Stomach (tissue), 19 donors: ENCODE measurements at places on chromosomes 1 and 21.
A peak's percentile ranks its signal among the peaks of the same experiment; 100 is the strongest.

DNA sequence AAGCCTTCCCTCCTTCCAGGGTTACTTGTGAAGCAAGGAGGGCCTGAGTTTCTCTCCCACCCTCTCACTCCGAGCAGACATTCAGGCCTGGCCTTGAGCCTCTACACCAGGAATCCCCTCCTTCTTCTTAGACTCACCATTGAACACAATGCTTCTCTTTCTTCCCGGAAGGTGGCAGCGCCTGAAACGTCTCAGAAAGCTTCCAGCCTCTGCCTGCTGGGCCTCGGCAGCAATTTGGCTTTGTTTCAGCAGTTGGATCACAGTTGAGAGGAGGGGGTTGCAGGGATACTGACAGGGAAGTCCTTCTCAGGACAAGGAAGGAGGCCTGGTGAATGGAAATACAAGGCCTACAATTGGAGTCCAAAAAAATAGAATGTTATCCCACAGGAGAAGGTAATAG lies 6.3 kb downstream of the CLDN8 start:
- DNase-seq: peak; percentile 27

- DNase-seq: no peak
Observed at GRCh38 chr1:89670711-89671110, 37.8 kb downstream of the LRRC8C start.

- DNase-seq: no peak
Observed at GRCh38 chr21:26539566-26539965, 33.5 kb downstream of the CYYR1 start.

GRCh38 chr1:161207173-161207572 lies 5.0 kb downstream of the NDUFS2 start:
- no peak for DNase-seq

DNA sequence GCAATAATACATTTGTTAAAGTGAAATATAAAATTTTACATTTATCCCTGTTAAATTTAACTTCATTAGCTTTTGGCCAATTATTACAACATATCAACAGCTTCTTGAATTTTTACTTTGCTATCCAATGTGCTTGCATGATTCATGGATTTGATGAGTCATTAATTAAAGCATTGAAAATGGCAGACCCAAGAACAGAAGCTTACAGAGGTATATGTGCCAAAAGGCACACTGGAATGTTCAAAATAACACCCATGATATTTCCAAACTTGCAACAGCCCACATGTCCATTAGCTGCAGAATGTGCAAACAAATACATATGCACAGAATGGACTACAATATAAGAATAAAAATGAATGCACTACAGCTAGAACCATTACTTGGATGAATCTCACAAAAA lies 76.4 kb upstream of the MAN1A2 start:
- DNase-seq: no peak

DNA sequence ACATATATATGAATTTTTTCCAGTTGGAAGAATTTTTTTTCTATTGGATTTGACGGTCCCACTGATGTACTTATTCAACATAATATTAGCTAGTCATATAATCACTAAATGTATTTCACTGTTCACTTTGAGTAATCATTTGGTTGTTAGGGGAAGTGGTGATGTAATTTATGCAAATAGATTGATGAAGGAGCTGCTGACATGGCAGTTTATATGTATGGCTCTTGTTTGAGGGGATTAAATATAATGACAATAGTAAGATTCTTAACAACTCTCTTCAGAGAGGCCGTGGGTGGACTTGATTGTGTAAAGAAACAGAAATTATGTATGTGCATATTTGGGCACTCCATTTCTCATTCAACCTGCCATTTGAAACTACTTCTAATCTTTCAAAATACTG lies 653.6 kb upstream of the ADGRL4 start:
- no peak for DNase-seq

- DNase-seq: no peak
Observed at GRCh38 chr1:29855561-29856160, 619.3 kb downstream of the PTPRU start.

DNA sequence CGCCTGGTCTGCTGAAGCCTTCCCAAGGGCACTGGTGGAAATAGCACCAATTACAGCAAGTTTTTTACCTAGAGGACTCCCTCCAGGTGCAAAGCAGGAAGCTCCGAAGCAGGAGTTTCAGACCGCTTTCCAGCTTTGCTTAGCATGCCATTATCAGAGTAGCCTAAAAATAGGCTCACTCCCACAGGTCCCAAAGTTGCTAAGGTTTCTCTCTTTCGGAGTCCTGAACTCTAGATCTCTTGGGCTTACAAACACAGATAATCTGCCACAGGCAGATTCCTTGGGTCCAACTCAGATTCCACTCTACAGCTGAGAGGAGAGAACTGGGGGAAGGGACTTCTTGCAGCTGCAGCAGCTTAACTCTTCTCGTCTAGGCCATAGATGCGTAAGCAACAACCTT lies 22.5 kb downstream of the ZMYND12 start:
- DNase-seq: no peak

DNA sequence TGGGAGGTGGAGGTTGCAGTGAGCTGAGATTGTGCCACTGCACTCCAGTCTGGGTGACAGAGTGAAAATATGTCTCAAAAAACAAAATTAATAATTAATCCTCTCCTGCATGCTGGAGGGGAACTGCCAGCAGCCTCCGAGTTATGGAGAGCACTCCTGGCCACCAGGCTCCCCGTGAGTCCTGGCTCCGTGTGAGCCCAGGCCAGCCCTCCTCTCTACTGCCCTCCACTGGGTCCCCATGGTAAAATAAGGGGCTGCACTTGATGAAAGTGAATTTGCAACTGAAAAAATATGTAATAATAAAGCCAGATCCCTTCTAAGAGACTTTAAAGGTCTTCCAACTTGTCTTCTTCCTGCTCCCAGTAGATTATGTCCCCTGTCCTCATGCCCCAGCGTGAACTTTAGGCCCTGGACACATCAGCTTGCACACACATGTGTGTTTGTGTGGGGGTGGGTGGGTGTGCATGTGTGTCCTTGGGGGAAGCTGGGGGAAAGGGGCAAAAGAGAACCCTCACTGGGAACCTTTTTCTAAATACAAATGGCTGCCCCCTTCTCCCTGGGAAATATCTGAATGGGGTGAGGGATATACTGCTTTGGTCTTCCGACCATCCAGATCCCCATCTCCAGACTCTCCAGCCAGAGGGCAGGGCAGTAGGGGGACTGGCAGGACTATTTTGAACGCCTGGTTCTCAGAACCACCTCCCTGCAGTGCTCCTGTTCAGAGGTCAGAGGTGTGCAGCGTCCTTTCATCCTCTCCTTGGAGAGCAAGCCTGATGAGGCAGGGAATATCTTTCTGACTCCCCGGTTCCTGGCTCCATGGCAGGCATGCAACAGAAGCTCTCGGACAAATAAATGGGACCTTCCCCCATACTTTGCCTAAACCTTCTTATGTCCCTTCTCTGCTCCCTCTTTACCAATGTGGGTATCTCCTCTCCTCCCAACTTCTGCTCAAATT lies 26.2 kb downstream of the NEK2 start:
- DNase-seq: peak; percentile 68

GRCh38 chr21:25384782-25385181 lies 222.5 kb downstream of the MRPL39 start:
- DNase-seq: no peak

DNA sequence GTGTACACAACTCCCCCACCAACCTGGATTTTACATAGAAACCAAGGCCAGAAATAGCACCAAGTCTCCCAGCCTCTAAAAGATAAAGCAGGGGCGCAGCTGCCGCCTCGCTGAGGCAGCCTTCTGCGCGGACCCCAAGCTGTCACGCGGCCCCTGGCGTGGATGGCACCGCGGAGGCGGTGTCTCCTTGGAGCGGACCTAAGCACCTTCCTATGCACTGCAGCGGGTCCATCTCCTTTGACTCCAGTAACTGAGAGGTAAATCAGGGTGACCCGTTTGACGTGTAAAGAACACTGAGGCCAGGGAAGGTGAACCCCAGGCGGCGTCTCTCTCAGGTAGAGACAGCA lies 17.0 kb downstream of the ZNF697 start:
- DNase-seq: no peak

- no peak for DNase-seq
Observed at GRCh38 chr1:3846541-3846940, 10.5 kb downstream of the CEP104 start.

DNA sequence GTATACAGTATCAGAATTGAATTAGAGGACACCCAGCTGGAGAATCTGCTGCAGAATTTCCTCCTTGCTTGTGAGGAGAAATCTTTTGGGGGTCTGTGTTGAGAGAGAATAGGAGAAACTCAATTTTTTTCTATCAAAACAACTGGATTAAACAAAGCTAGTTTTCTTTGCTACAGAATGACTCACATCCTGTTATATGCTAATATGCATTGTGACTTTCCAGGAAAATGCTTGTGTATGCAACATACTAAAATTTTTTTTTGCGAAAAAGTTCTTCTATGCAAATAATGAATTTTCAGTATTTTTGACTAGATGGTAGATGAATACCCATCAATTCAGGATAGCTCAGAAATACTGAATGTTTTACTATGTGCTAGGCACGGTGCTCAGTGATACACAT lies 2.2 kb downstream of the VAMP4 start:
- DNase-seq: no peak

- no peak for DNase-seq
Observed at GRCh38 chr1:145962157-145963102, 1.9 kb downstream of the ANKRD34A start.

- DNase-seq: no peak
Observed at GRCh38 chr1:18828224-18828623, 31.2 kb downstream of the TAS1R2 start.

- no peak for DNase-seq
Observed at GRCh38 chr1:226490426-226490809, 58.1 kb upstream of the STUM start.

GRCh38 chr1:205243350-205244191 lies 15.8 kb downstream of the TMCC2 start:
- no peak for DNase-seq
